ENCODE measurements at places on chromosomes 2 and 18.

- DNase-seq, result no peak
Observed at GRCh38 chr2:159549234-159549633, 67.1 kb downstream of the BAZ2B start.

DNA sequence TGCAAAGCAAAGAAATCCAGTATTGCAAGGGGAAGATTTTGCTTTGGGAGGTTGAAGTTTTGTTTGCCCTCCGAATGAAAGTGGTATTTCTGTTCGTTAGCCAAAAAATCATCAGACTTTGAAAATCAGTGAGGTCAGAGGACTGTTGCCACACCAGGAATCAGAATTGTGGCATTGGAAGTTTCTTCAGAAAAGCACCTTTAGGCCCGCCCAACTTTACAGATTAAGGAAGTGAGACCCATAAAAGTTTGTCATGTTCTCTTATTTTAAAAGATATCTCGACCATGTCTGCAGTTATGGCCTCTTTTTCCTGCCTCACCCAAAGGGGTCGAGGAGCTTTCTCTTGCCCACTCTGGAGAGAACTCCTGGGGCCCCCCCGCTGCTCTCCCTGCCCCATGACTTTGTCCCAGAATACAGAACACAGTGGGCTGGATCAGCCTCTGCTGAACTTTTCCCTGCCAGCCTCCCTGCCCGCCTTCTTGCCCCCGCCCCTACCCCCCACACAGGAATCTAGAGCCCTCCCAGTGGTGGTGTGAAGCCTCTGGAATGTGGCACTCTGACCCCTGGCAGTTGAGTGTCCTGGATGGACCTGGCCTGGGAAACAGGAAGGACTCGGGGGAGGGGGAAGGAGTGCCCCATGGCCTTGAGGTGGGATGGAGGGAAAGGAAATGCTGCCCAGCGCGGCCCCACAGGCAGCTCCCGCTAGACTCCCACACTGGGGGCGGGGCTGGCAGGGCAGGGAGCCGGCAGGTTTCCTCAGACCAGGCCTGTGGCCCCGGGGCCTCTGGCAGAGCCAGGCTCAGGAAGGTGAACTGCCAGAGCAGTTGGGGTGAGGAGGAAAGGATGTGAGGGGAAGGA, 25.3 kb downstream of the CRIM1 start:
- no peak for DNase-seq

- DNase-seq, result no peak
Observed at GRCh38 chr2:28350196-28350595, 42.5 kb upstream of the FOSL2 start.

DNA sequence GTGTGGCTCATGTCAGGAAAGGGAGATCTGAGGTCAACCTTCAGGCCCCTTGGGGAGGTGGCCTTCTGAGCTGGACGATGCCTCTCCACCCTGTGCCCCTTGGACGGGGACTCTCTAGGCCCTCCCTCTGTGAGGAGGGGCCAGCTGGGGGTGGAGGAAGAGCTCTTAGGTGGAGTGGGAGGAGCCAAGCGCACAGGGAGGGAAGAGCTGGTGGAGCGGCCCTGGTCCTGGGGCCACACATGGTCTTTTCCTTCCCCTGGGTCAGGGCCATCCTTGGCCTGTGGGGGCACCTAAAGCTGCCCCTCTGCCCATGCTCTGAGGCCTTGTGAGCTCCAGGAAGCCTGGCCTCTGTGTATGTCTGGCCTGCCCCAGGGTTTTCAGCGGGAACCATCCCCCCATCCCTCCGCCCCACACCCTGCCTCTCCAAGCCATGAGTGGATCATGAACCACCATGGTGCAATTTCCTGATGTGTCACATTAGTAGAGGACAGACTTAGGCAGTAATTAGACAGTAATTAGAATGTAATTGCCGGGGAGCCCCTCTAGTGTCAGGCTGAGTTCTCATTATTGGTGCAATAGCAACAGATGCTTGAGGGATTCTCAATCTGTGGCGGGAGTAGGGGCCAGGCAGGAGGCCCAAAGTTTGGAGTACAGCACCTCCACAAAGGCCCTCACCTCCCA, 63.0 kb downstream of the GLI2 start:
- DNase-seq, result no peak

- DNase-seq, result no peak
Observed at GRCh38 chr2:128315829-128316776, 2.6 kb downstream of the HS6ST1 start.

GRCh38 chr2:127917916-127918315, 32.2 kb upstream of the AMMECR1L start:
- DNase-seq, result no peak

DNA sequence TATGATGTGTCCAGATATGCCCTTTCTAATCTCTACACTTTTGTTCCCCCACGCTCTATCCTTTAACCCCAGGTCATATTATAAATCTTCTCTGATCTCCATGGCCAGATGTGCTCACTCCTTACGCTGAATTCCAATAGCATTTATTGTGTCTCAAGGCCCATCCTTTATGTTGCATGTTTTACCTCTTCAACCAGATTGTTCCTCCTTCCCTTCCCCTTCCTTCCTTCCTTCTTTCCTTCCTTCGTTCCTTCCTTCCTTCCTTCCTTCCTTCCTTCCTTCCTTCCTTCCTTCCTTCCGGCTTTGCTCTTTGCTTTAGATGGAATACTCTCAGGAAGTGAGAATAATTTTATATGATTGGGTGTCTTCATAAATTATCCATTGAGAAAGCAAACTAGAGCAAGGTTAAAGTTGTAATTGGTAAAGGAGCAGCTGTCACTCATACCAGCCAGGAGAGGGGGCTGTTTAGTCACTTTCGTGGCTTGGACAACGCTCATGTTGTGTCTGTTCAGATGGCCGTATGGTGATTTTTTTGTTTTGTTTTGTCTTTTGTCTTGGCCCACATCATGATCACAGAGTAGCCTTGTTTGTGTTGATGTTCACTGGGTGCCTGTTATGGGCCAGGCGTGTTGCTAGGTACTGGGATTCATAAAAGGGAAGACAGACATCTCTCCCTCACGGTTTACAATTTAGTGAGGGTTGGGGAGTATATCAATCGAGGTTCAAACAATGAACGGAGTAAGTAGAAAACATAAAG, 68.0 kb downstream of the DAW1 start:
- DNase-seq, result peak; percentile 80

DNA sequence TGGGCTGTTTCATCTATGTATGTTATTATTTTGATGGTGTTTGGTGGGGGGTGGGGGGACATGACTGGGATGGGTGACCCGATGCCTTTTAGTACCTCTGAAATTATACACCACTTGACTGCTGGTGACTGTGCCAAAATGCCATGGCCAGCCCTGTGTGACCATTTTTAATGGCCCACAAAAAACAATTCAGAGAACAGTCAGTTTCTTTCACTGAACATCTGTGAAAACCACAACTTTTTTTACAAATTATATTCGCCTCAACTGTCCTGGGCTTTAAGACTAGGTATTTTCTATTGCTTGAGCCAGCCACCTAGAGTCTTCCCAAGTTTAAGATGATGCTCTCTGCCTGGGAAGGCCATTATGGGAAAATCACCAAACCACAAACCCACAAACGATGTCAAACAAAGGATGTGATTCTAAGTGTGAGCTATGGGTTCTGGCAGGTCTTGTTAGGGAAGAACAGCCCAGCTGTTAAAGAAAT, 33.9 kb downstream of the FN1 start:
- peak; percentile 33 for DNase-seq

DNA sequence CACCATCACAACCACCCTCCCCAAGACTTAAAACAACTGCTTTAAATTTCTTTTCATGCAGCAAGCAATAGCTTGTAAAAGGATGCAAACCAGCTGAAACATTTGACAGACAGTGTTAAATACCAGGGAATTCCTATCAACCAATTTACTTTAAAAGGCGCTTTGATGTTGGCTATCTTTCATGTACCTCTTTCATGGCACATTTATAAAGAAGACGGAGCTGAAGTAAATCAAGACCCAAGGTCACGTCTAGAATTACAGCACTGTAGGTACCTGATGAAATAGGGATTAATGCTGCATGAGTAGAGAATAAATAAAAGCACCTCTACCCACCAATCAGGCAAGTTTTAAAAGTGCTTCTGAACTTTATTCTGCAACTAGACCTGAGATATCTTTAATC, 78.9 kb downstream of the SRBD1 start:
- no peak for DNase-seq

DNA sequence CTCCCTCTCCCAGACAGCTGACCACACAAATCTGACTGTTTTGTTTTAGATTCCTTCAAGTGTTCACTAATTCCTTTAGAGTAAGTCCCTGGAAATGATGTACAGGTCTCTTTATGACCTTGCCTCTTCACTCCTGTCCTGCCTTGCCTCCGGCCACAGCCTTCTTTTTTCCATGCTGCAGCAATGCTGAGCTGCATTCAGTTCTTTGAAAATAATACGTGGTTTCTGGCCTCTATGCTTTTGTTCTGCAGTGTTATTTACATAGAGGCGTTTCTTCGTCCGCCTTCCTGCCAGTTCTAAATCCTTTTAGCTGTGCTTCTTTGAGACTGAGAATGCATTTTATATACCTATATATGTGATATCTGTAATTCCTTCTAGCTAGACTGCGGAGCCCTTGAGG, 87.2 kb downstream of the PPP1R1C start:
- DNase-seq, result no peak

GRCh38 chr2:21449881-21450280, 326.1 kb downstream of the TDRD15 start:
- no peak for DNase-seq

- no peak for DNase-seq
Observed at GRCh38 chr2:54240515-54241469, 15.2 kb downstream of the TSPYL6 start.

GRCh38 chr18:53753601-53754000, 470.9 kb downstream of the MBD2 start:
- no peak for DNase-seq
